Activated CD8-positive, alpha-beta memory T cell treated with anti-CD3 and anti-CD28 coated beads for 36 hours (primary cell): ENCODE measurements at places on chromosomes 2 and 18. TPM values are rescaled to one million over a fixed set of nuclear protein-coding genes. Genes with fewer than 3 reads are reported as not detected.

CPO gene
- total RNA-seq: not detected

CAPG gene
- total RNA-seq: 23.4 TPM

C2orf80 gene
- total RNA-seq: not detected

DSG1 gene
- total RNA-seq: not detected

CYBRD1 gene
- 0.90 TPM for total RNA-seq
